Aorta (tissue), 5 donors: ENCODE measurements at places on chromosomes 12 and 14.

GRCh38 chr12:66387117-66387516 lies 84.8 kb downstream of the HELB start:
- DNase-seq: no peak

DNA sequence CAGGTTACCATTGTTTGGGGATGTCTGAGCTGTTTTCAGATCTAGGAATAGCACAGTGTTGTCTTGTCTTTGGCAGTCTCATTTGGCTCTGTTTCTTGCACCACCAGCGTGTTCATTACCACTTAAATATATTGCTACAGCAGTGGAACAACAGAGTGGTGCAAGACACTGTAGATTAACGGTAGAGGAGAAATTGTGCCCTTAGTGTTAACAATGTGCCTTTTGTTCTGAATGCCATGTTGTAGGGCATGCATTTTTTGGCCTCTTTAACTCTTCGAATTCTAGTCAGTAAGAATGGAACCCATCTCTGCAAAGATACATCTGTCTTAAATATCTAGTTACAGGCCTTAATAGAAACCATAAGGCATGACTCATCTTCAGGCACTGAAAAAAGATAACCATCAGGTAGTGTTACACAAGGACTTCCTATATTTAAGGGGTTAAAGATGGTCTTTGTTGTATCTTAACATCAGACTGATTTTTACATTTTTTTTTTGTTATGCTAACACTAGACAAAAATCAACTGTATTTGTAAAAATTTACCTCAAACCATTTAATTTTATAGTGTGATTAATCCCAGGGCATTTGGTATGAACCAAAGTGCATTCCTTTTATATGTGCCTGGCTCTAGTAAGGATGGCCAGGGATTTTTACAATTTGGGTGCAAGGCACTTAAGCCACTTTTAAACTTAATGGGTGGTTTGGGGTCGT lies 12.9 kb downstream of the DYRK2 start:
- DNase-seq: no peak

GRCh38 chr12:49954863-49955830 lies 4.6 kb downstream of the AQP2 start:
- DNase-seq: no peak

- DNase-seq: no peak
Measured at GRCh38 chr12:57736741-57737466, 1.6 kb downstream of the AGAP2 start.

DNA sequence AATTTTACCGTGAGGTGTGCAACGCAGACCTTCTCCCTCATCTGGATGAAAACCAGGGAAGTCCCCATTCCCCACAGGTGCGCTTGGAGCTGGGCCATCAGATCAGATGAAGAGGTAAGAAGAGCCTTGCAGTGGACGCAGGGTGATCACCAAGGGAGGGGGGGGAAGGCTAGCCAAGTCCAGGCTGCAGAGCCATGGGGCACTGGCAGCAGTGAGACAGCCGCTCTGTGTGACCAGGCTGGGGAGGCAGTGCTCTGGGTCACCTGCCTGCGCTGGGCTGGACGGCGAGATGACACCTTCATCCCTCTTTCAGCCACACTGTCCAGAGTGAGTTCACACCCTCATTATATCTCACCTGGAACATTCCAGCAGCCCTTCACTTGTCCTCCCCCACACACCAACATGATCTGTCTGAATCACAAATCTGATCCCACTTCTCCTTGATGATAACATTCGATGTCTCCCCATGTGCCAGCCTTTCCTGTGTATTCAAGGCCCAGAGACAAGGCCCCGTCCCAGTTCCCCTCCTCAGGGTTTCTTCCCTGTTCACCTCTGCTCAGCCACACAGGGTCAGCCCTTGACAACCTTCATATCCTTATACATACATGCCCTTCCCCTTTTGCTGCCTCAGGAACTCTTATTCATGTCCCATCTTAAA lies 65.9 kb upstream of the VASH1 start:
- no peak for DNase-seq

- DNase-seq: no peak
Measured at GRCh38 chr12:72872996-72873395, 600.8 kb downstream of the TRHDE start.

DNA sequence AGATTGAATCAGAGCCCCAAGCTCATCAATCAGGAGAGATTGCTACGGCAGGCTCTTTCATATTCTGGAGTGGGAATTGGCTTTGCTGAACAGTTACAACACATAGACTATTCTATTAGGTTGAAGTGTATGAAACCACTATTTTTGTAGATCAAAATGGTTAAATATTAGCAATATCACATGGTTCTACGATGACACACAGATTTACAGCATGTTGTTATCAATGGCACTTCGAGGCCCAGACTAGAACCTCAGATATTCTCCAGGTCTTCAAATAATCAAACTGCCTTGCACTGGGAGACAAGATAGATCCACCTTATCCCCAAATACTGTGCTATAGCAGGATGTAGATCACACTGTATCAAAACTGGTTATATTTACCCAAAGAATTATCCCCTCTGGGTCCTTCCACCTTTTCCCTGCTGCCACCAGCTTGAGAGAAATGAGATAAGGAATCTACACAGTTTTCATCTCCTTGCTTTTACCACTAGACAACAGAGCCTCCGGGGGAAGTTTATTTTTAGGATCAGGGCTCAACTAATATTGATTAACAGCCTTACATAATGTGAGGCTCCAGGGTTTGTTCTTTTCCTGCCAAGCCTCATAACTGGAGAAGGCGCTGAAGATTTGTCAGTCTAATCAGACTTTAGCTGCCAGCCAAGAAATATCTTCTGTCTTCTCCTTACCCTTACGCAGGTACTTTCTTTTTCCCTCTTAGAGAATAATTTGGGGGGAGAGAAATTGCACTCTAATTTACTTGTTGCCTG lies 507.1 kb downstream of the DIO2 start:
- no peak for DNase-seq

- DNase-seq: no peak
Measured at GRCh38 chr14:63852271-63852816, 460 bp upstream of the SYNE2 start.

DNA sequence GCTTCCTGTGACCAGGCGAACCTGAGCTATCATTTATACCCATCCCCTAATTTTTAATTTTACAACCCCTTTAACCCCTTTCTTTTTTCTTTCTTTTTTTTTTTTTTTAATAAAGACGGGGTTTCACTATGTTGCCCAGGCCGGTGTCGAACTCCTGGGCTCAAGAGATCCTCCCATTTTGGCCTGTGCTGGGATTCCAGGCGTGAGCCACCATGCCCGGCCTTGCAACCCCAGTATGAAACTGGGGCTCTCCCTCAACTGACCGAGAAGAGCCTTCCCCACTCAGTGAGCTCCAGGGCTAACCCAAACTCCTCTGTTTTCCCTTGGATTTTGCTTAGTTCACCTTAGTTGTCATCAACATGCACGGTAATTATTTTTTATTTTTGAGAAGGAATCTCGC lies 992 bp downstream of the CPSF2 start:
- no peak for DNase-seq

- peak; percentile 59 for DNase-seq
Measured at GRCh38 chr14:68791078-68791901, 1.6 kb downstream of the ZFP36L1 start.

DNA sequence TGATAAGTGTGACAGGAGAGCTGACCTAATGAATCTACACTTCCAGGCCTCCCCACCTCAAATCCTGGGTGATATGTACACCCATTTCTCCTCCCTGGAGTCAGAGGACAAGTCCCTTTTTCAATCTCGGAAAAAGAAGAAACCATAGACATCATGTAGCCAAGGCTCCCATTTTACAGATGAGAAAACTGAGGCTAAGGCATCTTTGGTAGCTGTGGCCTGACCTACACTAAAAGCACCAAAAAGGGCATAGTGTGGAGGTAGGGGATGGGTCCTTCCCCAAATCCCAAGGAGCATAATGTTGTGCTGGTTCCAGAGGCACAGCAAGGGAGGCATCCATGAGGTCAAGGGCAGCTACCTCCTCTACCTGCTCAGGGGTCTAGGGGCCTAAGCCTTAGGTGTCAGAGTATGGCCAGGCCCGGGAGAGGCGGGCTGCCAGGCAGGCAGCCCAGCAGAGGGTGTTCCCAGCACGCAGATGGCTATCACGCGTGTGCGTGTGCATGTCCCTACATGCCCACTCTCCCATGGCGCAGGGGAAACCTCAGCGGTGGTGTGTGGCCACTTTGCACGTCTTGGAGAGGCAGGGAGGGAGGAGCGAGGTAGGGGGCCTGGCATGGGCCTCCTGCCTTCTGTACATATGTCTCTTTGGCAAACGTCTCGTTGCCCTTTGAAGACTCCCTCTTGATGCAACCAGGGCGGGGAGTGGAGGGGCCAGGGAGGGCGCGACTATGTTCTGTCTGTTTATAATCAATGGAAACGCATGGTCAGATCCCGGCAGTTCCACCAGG lies 2.5 kb downstream of the PGF start:
- peak; percentile 72 for DNase-seq
